ENCODE measurements at places on chromosomes 2 and 18.

DNA sequence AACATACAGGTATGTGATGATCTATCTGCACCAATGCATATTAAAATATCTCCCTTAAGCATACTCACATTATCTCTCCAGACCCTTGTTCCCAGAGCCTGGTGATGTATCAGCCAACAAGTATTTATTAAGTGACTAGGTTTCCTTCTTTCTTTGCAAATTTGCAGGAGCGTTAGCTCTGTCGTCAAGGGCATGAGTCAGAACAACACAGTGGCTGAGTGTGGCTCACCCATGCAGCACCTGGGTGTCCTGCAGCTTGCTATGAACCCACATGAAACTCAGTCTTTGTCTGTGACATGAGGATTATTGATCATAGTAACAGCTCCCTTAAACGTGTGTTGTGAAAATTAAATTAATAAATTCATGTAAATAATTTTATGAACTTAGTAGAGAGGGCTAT, 96.6 kb downstream of the PIEZO2 start:
- DNase-seq, result no peak

- DNase-seq, result no peak
Measured at GRCh38 chr2:33373986-33374385, 102.5 kb upstream of the RASGRP3 start.

DNA sequence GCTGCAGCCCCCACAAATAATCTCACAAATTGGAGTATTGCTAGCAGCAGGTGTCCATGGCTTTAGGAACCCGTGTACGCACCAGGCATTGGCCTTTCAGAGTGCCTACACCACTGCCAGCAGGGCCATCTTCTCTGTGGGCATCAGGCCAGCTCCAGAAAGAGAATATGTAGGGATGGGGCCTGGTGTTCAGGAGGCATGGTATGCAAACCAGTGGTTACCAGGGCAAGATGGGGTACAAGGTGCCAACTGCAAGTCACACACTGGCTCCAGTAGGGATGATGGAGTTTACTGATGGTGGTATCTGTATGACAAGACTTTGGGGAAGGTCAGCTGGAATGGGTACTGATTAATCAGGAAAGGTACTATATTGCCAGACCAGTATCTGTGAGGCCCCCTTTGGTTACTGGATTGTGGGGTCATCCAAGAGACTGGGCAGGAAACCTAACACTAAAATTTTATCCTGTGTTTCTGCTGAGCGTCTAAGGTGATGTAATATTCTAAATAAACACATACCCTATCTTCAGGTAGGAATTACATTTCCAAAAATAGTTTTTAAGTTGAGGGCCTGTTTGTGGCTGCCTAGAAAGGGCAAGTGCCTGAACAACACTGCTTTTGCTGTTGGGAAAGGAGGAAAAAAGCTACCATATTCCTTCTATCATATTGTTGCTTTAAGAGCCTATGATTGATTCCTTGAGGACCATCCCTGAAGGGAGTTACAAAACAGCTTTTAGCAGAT, 9.0 kb downstream of the CNOT9 start:
- DNase-seq, result no peak

GRCh38 chr2:240956171-240956934, 42.1 kb upstream of the SNED1 start:
- no peak for DNase-seq

- no peak for DNase-seq
Measured at GRCh38 chr2:60366135-60366712, 187.2 kb downstream of the BCL11A start.

GRCh38 chr2:36553683-36554082, 44.3 kb downstream of the FEZ2 start:
- DNase-seq, result no peak

DNA sequence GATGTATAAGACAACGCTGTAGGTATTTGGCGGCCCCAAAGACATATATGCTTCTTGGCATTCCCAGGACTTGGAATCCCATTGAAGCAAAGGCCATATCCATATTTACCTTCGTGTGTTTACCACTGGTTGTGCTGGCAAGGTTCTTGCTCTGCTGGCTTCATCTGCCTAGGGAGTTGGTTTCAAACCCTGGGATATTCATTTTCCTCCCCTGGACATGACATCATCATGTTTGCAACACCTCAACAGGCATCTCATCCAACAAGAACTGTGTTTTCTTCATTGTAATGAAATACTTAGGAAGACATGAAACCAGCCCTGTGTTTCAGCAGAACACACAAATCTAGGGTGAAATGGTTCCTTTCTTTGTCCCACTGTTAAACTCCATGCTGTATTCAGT, 77.9 kb upstream of the PHLPP1 start:
- no peak for DNase-seq

DNA sequence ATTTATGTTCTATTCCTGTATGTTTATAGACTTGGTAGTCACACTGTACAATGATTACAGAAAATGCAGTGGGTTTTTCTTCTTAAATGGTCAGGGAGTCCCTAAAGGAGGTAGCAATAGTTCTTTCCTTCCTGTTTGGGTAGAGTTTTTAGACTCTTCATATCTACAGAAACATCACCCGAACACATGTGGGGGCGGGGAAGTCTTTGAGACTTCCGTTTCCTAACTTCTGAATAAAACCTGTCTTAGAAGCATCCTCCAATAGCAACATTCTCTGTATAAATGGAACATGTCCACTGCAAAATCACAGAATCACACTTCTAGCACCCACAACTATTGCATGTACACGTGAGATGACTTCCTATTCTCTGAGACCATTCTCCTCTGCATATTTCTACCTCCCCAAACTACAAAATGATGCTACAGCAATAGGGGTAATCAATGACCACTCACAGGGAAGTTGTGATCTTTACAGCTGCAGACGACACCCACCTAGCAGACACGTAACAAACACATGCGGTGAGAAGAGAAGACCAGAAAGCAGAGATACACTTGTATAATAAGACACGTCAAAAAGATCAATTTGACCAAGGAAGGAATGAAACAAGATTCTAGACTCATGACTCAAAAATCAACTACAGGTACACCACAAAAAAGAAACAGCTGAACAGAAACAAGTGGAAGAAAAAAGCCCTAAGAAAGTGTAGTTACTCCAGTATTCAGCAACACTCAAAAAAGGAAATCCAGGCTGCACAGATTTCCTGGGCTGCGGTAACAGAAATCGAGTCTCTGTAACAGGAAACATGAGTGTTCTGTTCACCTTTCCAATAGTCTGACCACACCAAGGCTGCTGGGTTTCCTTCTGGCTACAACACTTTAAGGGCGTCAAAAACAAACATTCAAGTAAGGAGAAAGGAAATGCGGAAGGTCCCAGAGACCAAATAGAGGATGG, 120.4 kb downstream of the ZNF516 start:
- DNase-seq, result no peak

DNA sequence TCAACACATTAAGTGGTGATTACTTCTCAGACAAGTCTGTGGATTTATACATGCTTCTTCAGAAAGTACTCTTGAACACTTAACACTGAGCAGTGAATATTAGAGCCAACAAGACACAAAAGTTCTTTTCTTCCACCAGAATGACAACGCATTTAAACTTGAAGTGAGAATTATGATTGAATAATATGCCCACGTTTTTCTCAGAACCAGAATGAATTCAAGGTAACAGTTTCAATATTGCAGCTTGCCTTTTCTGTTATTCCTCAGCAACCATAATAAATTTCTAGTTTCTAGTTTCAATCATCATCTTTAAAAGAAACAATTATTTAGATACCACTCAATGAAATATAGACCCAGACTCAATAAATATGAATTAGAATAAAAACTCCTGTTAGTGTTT, 547.0 kb downstream of the NUP35 start:
- no peak for DNase-seq

DNA sequence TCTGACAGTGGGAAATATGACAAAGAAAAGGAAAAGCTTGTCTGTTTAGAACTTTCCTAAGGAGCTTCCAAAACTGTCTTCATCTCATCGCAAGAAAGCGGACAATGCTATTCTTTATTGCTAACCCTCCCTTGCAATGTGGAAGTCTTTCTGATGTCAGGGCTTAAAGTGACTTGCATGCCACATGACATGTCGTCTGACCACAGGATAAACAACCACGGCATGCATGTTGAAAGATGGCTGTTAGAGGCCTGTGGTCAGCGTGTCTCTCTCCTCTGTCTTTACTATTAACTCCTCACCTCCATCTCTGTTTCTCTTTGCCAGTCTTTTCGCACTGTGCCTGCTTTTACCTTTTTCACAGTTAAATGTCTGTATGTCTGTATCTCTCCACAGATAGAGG, 389.8 kb downstream of the LNPK start:
- no peak for DNase-seq

DNA sequence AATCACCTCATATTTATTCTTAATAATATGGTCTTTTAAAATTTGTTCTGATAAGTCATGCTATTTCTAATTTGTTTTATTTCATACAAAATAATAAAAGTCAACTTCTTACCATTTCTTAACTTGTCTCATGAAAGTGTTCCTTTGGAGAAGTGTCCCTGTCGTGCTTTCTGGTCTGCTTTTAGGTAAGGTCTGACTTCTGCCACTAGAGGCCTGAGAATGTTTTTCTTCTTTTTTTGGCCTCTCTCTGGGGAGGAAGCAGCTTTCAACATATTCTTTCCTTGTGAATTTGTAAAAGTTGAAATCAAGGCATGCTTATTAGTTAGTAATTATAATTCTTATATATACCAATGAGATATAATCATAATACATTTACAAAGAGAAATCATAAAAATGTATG, 39.4 kb downstream of the MAP2 start:
- no peak for DNase-seq

DNA sequence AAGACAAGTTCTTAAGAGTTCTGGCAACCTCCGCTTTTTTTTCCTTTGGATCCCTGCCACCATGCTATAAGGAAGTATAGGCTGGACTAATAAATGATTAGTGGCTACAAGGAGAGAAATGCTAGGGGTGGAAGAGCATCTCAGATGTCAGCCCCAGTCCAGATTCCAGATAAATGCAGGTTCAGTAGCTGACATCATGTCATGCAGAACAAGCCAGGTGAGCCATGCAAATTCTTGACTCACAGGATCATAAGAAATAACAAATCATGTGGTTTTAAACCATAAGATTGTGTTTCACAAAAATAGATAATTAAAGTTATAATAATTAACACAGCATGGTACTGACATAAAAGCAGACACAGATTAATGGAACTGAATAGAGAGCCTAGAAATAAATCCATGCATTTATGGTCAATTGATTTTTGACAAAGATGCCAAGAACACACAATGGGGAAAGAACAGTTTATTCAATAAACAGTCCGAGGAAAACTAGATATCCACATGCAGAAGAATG, 152.9 kb upstream of the SESTD1 start:
- DNase-seq, result no peak

DNA sequence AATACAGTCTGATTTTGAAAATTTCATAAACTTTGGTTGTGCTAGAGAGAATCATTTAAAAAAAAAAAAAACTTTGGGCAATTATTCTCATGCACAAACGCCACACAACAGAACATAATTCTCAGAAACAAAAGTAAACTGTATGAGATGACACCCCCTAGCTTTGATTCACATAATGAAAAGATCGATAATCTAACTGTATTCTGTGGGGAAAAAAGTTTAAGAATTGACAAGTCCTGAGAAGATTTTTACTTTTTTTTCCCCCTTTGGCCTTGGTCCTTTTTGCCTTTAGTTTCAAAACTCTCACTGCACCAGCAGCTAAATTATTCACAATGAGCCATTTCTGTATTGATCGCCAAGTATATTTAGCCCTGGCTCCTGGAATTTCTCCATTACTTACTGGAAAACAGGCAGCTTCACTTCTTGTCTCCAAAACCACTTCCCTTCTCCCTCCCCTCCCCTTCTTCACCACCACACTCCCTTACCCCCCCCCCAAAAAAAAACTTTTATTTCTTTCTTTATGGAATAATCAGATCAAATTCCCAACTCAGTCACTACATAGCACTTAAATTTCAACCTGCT, 2.0 kb downstream of the IKZF2 start:
- no peak for DNase-seq

GRCh38 chr2:176124110-176124946, 1.8 kb downstream of the HOXD9 start:
- DNase-seq, result no peak

- DNase-seq, result no peak
Measured at GRCh38 chr2:209872675-209873074, 101.0 kb downstream of the UNC80 start.

DNA sequence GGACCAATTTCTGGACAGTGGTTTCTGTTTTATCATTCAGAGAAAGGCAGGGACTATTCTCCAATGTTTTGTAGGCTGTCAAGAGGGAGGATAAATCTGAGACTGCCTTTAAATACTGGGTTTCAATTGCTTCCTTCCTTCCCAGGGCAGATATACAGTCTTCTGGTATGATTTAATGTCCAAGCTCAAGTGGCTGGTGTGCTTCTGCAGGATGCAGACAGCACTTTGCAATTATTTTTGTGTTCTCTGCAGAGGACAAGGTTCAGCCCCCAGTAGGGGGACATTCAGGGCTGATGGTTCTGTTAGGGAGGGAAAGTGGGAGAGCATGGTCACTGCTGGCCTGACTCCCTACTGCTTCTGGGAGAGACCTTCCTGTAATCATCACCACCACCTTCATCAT, 4.6 kb upstream of the BOD1L2 start:
- no peak for DNase-seq

DNA sequence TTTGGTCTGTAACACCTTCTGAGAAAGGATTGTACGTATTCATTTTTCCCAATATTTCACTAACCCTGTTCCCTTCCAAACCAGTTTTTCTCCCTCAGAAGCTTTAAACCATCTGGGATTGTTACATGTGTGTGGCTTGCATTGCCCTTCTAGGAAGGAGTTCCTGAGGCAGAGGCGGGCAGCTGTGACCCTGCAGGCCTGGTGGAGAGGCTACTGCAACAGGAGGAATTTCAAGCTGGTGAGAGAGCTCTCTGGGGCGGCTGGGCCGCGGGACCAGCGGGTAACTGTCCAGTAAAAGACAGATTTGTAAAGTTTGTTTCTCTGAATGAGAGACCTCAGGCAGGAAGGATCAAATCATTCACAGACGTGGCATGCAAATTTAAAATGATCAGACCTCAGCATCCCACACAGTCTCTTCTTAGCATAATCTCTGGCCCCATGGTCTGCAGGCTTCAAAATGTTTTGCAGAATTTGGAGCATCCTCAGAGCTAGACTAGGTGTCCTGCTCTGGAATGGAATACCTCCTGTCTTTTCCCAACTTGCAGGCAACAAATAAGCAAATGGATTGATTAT, 40.2 kb upstream of the GPR17 start:
- no peak for DNase-seq

All from GM12864 (cell line).